Non-pigmented ciliary epithelial cell (primary cell): ENCODE measurements at places on chromosomes 6 and 20.

- no peak for DNase-seq
Measured at GRCh38 chr6:33744001-33744848, 2.5 kb downstream of the IP6K3 start.

GRCh38 chr6:62174548-62174947 lies 111.5 kb downstream of the KHDRBS2 start:
- DNase-seq, result no peak

DNA sequence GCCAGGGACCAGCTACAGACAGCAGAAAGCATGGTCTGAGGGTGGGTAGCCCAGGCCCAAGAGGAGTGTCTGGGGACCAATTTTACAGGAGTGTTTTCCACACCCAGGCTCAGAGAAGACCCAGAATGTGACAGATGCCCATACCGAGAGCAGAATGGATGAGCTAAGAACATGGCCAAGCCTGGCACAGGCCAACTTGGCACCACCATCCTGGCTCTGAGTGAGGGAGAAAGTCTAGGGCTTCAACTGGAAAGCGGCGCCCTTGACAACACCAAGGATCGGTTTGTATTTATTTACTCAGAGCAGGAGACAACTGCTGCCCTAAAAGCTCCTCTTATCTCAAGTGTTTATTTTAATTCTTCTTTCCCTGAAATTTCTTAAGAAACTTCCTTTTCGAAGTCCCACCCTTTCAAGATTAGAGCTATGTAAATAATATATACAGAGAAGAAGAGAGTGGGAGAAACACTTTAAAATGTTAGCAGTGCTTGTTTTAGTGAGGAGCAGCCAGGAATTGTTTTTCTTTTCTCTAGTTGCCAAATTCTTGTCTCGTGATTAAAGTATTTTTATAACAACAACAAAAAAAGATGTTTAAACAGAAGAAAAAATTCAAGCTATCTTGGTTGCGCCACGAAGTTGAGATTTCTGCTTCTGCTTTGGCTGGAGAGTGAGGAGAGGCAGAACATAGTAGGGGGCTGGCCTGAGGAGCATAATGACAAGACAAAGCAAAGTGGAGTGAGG lies 16.2 kb downstream of the TNXB start:
- DNase-seq, result no peak

DNA sequence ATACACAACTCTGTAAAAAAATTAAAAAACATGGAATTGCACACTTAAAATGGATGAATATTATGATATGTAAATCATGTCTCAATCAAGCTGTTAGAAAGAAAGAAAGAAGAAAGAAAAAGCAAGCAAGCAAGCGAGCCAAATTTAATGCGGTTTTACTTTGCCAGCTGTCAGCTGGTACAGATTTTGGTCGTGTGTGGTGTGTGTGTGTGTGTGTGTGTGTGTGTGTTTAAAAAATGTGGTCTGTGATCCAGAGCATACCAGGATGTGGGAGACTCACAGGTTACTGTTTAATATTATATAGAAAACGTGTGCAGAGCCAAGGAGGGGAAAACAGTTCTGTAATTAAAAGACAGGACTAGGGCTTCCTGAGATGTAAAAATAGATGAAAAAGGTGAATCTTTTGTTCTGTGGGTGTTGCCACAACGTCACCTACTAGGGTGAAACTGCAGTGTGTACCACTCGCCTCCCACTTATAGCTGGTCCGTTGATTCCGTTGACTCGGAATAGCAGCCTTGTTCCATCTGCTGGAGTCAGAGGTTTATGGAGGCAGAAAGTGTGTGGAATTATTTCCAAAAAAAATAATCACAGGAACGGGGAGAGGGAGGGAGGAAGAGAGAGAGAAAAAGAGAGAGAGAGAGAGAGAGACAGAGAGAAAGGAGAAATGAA lies 197.7 kb downstream of the BCAS1 start:
- DNase-seq, result no peak

GRCh38 chr6:128259029-128259724 lies 261.2 kb downstream of the PTPRK start:
- no peak for DNase-seq

GRCh38 chr20:46682063-46682821 lies 7.0 kb downstream of the TP53RK start:
- DNase-seq, result no peak

DNA sequence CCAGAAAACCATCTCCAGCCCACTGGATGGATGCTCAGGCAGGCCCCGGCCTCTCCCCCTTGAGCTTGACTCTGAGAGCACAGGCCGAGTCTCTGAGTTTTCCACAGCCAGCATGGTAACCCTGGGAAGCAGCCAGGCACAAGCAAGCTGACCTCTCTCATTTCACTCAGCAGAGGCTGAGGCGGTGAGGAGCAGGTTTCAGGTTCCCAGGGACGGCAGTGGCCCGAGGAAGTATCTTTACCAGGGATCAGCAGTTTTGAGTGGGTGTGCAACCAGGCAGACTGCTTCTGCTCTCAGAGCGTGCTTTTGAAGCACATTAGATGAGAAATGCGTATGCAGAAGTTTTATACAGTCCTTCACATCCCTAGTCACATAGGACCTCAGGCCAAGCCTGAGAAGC lies 12.6 kb downstream of the HCK start:
- DNase-seq, result no peak

GRCh38 chr20:46371656-46372055 lies 34.8 kb downstream of the ELMO2 start:
- DNase-seq, result no peak

DNA sequence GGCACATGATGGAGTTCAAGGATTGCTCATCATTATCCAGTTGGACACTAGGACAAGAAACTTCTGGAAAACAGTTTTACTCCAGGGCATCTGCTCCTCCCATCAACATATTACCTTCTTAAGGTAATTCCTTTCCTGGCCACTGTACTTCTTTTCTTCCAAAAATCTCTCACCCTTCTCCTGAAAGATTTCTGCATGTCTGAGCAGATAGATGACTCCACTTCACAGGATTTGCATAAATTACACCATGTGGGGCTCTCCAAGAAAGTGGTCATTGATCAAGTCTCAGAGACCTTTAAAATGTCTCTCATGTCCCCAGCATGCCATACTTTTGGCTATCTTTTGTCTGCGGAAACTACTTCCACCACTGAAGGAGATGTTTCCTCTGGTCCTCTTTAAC lies 103.2 kb upstream of the TNFAIP3 start:
- no peak for DNase-seq

- DNase-seq, result no peak
Measured at GRCh38 chr6:127272576-127272975, 5.9 kb downstream of the RNF146 start.

DNA sequence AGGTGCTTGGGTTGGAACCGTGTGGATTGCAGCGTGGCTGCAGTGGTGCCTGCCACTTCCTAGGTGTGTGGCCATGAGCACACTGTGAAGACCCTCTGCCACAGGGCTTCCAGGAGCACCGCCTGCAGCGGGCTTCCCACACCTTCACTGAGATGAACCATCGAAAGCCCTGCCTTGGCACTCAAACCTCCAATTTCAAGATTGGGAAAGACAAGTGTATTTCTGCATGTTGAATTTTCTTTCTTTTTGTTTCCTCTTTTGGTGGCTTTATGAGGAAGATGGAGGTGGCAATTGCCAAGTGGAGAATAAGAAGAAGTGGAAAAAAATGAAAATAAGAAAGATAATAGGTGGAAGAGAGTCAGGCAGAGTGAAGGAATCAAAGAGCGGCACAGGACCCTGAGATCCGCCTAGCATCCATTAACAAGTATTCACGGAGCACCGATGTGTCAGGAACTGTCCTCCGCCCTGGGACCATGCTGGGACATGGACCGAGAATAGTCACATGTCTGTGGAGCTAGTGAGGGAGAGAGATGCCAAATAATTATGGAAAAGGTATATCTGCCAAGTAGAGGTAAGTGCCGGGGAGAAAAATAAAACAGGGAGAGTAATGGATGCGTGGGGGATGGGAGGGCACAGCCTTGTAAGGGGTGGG lies 159.9 kb downstream of the BCAS1 start:
- DNase-seq, result no peak

DNA sequence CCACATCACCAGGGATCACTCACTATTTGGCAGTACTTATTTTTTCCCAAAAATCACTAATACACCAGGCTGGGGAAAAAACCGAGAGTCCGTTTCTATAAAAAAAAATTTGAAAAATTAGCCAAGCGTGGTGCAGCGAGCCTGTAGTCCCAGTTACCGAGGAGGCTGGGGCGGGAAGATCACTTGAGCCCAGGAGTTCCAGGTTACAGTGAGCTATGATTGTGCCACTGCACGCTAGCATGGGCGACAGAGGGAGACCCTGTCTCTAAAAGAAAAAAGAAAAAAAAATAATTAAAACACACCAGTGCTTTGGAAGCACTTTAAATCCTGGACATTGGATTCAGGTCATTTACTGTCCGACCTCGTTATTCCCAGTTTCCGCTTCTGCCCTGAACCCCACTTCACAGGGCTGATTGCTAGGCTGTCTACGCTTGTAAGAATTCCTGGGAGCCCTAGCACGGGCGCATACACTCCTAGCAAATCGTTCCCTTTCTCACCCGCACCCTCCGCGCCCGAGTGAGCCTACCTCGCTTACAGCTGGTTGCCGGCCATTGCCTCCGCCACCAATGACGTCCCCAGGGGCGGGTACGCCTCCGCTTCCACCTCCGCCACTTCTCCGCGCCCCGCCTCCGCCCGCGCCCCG lies at the start of gene TPMT:
Gene TPMT (minus strand): TSS at position 571 of the 643 bp plus-strand sequence. CDS start 5,950 bp downstream, outside the sequence.
- DNase-seq, result no peak

DNA sequence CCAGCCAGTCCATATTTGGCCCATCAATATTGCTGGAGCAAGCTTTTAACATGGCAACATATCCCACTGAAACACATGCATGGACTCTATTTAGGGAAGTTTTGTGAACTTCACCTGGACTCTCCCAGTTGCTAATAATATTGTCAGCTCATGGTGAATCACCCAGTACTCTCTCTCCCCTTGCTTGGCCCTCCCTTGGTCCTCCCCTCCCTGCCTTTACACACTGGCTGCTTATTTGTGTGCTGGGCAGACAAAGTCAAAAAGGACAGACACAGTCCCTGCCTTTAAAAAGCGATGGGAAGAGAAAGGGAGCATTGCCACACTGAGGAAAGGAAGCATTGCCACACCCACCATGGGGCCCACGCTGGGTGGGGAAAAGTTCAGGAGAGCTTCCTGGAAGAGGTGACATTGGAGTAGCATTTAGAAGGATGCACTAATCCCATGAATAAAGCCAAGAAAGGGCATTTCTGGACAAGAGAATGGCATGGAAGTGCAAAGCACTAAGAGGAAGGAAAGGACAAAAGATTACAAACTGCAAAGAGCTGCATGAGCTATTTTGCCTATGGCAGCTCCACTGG lies 143.4 kb upstream of the EXOC2 start:
- DNase-seq, result no peak

- DNase-seq, result no peak
Measured at GRCh38 chr6:139932671-139933070, 558.2 kb upstream of the CITED2 start.

DNA sequence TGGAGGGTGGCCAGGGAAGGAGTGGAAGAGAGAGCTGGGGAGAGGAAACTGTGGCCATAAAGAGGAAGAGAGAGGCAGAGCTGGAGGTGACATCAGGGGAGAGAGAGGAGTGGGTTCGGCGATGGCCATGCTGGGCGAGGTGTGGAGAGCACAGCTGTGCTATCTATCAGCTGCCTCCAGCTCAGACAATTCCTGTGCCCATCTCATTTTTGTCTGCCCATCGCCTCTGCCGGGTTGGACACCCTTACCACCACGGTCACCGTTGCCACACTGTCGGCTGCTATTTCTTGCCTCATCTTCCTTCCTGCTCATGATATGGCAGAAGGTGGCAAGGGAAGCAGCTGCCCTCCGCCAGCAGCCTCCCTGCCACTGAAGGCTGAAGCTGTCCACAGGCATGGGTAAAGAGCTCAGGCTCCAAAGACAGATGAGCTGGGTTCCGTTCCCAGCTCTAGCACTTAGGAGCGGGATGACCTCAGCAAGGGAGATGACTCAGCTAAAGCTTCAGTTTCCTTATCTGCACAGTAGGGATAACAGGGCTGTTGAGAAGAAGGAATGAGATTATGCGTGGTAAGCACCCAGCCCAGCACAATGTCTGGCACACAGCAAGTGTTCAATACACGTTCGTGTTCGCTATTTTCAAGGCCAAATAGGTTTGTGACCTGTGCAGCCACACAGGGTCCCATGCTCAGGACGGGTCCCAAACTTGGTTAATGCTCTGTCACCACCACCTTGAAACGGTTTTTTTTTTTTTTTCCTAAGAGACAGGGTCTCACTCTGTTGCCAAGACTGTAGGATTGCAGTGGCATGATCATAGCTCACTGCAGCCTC lies 21.9 kb upstream of the TAF8 start:
- no peak for DNase-seq

GRCh38 chr20:50467718-50468356 lies 42.3 kb upstream of the PTPN1 start:
- no peak for DNase-seq

GRCh38 chr6:107105511-107106116 lies 9.7 kb downstream of the BEND3 start:
- DNase-seq, result no peak

DNA sequence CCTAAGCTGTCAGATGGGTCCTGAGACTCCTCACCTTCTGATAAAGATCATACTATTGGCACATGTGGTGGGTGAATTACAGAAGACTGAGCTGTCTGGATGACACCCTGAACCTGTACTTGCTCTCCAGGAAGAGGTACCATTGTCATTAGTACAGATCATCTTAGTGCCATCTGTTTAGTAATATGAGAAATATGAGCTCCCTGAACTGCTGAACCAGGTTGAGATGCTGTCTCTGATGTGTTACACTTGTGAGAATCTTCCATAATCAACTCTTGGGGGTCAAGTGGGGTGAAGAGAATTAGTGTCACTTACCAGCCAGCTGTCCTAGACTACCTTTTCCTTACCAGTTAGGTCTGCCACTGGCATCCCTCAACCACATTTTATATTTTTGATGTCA lies 531.0 kb downstream of the EPHA7 start:
- no peak for DNase-seq

GRCh38 chr20:14418376-14418775 lies 81.0 kb upstream of the FLRT3 start:
- no peak for DNase-seq

GRCh38 chr6:117958536-117958935 lies 51.5 kb downstream of the SLC35F1 start:
- no peak for DNase-seq

DNA sequence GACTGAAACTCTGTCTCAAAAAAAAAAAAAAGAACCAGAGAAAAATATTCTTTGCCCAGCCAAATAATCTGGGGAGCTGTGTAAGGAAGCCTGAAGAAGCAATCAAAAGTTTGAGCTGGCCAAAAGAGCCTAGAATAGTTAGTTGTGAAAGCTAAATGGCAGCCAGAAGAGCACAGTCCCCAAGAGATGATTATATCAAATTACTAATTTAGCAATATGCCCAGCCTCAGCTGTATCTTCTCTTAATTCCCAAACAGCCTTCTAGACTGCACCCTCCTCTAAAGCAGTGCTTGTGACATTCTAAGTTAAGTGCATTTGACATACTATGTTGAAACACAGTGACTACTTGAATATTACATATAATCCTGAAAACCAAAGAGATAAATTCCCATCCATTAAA lies 38.9 kb downstream of the CDK19 start:
- DNase-seq, result no peak

GRCh38 chr6:84263557-84263956 lies 36.1 kb upstream of the CEP162 start:
- DNase-seq, result no peak

- no peak for DNase-seq
Measured at GRCh38 chr6:127463056-127463455, 3.9 kb upstream of the KIAA0408 start.

GRCh38 chr20:51969191-51969590 lies 166.9 kb upstream of the SALL4 start:
- no peak for DNase-seq

- DNase-seq, result no peak
Measured at GRCh38 chr20:43721429-43722152, 5.2 kb downstream of the GTSF1L start.
